Gastrocnemius medialis (tissue), 4 donors: ENCODE measurements at places on chromosomes 11 and 22. TPM values are rescaled to one million over a fixed set of nuclear protein-coding genes. Genes with fewer than 3 reads are reported as not detected.

DNA sequence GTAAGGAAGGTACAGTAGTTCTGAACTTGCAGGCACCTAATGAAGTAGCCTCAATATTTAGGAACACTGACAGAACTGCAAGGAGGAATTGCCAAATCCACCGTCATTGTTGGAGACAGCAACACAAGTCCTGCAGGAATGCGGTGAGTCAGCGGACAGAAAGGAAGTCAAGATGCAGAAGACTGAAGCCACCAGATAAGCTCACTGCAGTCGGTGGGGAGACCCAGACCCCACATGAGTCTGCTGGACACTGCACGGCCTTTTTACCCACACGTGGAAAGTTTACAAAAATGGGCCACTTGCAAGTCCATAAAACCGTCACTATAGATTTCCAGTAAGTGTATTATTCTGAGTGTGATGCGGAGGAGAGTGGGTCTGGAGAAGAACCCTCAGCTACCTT lies 1471.6 kb downstream of the TBC1D22A start:
- no peak for DNase-seq

The PPP6R2 gene
- 96.2 TPM for total RNA-seq

The TPBGL gene
- total RNA-seq, result not detected

The GRM5 gene
- not detected for total RNA-seq

The OR8G1 gene
- total RNA-seq, result not detected

- no peak for DNase-seq
Measured at GRCh38 chr22:20019661-20020532, 1.0 kb upstream of the TANGO2 start.

DNA sequence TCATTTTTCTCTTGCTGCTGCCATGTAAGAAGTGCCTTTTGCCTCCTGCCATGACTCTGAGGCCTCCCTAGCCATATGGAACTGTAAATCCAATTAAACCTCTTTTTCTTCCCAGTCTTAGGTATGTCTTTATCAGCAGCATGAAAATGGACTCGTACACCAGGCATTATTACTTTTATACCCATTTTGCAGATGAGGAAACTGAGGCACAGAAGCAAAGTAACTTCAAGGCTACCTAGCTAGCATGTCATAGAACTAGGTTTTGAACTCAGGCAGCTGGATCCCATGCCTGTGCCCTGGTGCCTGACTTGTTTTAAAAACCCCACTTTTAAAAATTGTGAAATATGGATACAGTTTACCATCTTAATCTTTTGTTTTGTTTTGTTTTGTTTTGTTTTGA lies 25.8 kb downstream of the KIAA1671 start:
- no peak for DNase-seq

The NRXN2 gene
- 6.2 TPM for total RNA-seq

GRCh38 chr11:111982541-111983186 lies 42.5 kb upstream of the DLAT start:
- no peak for DNase-seq

DNA sequence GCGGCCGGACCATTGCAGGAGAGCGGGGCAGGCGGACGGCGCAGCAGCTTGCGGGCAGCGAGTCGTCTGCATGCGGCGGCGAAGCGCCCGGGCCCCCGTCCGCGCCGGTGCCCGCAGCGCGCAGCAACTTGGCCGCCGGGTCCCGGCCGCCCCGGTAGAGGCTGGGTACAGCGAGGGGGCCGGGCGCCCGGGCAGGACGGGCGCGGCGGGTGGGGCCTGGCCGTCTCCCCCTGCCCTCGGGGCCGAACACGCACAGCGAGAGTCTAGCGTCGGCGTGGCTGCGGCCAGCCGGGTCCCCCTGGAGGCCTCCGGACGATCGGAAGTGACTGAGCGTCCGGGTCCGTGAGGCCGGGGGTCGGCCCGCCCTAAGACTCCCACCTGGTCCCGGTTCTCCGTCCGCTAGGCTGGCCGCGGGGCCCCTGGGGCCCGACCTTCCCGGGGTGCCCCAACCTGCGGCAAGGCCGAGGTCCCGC lies 775 bp upstream of the TRABD start:
- no peak for DNase-seq

The ZNF280B gene
- 0.78 TPM for total RNA-seq

DNA sequence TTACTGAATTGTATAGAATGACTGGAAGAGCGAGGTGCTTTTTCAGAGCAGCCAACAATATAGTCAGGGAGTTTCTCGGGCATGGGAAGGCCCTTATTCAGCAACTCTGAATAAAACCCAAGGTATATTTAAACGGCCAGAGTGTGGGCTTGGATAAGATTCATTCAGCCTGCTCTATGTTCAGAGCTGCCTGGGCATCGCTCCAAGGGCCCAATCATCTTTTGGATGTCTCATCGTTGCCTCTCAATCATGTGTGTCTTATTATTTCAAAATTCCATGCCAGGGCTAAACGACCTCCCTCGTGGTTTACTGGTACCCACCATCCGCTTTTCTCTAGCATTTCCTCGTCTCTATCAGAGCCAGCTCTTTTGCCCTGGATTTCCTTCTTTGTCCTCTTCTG lies 19.5 kb upstream of the NTM start:
- no peak for DNase-seq

DNA sequence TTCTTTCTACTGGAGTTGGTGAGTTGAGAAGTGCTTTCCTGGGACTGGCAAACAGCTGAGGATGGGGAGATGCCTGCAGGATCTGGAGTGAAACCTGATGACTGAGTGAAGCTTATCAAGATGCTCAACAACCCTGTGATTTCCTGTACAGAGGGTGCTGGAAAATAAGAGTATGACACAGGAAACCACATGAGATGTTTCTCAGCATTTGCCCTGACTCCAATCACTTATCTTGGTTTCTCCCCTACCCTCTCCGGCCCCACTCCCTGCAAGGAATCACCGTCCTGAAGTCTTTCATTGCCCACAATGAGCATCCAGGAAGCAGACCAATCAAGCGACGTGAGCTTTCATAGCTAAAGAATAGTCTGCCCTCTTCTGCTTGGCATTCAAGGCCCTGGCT lies at the start of gene MRGPRX2:
Gene MRGPRX2 (minus strand): TSS at position 89 of the 400 bp plus-strand sequence. CDS start 4,315 bp downstream, outside the sequence.
- no peak for DNase-seq
